ENCODE measurements at places on chromosomes 11 and 22. TPM values are rescaled to one million over a fixed set of nuclear protein-coding genes. Genes with fewer than 3 reads are reported as not detected.

DNA sequence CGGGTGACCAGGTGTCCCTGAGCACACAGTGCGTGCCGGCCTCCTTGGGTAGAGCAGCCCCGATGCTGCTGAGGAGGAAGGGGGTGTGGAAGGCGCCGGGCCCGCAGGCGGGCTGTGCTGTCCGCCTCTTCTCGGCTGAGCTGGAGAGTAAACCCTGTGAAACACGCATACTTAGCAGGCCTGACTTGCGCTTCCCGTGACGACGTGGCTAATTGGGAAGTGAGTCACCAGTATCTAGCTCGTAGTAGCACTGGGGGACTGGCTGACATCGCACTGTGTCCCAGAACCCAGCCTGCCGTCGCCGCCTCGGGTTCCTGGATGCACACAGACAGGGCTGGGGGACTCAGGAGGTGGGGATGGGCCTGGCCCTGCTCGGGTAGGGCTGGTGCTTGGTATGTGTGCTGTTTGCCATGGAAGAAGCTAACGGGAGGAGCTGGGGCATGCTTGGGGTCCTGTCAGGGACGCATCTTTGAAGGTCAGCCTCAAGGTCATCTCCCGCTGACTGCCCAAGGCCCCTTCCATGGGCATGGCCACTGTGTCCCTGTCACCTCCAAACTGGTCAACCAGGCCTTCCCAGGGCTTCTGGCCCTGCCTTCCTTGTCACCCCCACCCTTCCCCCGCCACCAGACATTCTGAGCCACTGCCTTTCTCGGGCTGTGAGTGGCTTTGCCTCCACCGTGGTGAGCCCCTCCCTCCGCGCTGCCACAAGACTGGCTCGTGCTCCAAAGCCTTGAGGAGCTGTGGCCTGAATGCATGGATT is 1327.0 kb downstream of the BRD1 start:
- no peak for DNase-seq

DNA sequence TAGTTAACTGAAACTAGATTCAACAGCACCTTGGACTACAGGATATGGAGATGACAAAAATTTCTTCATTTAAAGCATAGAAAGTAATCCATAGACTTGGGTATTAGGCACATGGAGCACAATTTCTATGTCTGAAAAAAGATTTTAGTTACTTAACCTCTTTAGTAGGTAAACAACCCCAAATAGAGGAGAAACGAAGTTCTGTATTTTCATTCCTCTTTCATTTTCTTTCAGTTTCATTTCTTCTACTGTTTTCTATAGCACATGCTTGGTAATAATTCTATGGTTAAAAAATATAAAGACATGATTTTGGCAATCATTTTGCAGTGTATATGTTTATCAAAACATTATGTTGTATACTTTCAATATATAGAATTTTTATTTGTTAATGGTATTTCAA is 99.5 kb downstream of the CASP12 start:
- no peak for DNase-seq

DNA sequence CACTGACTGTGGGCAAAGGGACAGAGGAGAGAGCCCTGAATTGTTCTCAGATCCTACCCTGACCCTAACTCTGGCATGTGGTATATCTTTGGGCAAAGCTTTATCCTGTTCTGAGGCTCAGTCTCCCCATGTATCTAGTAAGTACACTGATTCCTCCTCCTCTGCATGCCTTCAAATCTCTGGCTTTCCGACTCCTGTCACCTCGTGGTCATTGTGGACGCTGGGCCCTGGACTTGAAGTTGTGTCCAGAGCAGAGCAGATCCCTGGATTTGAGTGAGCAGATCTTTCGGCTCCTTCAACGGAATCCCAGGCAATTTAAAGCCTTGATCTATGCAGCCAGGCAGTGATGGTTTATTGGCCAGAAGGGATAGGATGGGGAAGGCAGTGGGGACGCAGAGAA is 3.0 kb downstream of the MOGAT2 start:
- no peak for DNase-seq

GRCh38 chr22:20437613-20438426 is at the start of gene SCARF2:
Gene SCARF2 (minus strand): TSS chr22:20437825. CDS start chr22:20437754, 71 bp downstream.
- DNase-seq, result no peak

- no peak for DNase-seq
These were observed 32.4 kb downstream of the GALNT18 start for GRCh38 chr11:11589437-11589836.

- peak; percentile 20 for DNase-seq
These were observed 57.4 kb downstream of the JAM3 start for GRCh38 chr11:134126217-134126822.

DNA sequence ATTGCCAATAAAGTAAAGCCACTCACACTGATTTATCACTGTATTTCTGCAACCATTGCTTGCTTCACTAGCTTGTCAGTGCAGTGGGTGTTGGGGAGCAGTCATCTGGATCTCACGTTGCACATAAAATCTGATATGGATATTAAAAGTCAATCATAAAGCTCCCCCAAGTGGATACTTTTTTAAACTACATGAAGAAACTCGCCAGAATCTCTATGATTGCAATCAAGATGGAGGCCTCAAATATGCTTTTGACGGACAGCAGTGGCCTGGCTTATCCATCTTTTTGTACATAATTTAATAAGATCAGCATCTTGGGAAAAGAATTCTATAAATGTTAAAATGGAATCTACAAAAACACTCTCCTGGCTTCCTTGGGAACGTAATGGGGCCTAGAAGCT is 137.7 kb downstream of the WT1 start:
- DNase-seq, result peak; percentile 72

DNA sequence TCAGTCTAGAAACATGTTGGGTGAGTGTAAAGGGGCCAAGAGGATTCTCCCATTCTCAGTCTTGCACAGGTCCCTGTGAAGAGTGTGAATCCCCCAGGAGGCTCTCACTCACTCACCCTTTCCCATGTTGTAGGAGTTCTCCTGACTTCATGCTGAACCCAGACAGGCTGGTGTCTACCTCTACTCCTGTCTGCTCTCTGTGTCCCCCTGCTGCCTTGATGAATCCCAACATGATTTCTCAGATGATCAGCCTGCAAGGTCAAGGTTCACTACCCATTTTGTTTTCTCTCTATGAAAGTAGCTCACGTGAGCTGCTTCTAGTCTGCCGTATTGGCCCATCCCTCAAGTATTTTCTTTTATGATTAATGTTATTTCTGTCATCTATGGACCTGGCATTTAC is 500.6 kb downstream of the ETS1 start:
- no peak for DNase-seq

Gene CERK
- 21.6 TPM for total RNA-seq

Gene PES1
- 105 TPM for total RNA-seq

Gene MYO18B
- not detected for total RNA-seq

Gene FGF19
- total RNA-seq, result not detected

Data from PC-3 (cell line).